OCI-M1 (cell line): ENCODE measurements at places on chromosomes 7 and 10.

- no peak for DNase-seq
Measured at GRCh38 chr10:105138358-105138757, 497.3 kb downstream of the SORCS3 start.

DNA sequence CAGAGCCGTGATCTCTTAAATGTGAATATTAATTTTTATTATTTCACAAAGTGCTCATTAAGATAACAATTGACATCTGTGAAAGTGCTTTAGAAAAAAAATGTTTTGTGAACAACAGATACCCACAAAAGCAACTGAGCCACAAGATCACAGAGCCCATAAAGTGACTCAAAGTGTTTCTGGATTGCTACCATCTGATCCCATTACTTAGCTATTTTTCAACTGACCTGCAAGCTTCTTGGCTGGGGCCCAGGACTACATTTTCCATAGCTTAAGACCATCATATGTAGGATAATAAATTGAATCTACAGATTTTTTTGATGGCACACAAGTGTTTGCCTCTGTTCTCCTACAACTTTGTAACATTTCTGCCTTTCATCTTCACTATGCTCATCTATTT lies 674.4 kb downstream of the PHTF2 start:
- DNase-seq: no peak

GRCh38 chr10:61232780-61233179 lies 220.4 kb downstream of the TMEM26 start:
- no peak for DNase-seq

DNA sequence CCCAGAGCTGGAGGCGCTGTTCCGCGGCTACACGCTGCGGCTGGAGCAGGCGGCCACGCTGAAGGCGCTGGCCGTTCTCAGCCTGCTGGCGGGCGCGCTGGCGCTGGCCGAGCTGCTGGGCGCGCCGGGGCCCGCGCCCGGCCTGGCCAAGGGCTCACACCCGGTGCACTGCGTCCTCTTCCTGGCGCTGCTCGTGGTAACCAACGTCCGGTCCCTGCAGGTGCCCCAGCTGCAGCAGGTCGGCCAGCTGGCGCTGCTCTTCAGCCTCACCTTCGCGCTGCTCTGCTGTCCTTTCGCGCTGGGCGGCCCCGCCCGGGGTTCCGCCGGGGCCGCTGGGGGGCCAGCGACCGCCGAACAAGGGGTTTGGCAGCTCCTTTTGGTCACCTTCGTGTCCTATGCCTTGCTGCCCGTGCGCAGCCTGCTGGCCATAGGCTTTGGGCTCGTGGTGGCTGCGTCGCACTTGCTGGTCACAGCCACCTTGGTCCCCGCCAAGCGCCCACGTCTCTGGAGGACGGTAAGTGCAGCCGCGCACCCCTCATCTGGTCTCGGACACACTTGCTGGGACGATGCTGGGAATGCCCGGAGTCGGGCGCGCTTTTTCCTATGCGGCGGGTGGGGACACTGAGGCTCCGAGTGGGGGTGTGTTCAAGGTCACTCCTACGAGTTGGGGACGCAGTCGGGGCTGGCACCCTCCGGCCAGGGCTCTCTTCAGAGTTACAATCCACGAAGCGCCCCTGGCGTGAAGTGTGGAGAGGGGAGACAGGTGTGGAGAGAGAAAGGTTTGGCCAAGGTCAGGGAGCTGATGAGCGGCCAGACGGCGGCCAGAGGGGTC lies 717 bp downstream of the ADCY1 start:
- peak; percentile 21 for DNase-seq

- no peak for DNase-seq
Measured at GRCh38 chr7:684416-684815, 42.1 kb upstream of the DNAAF5 start.

GRCh38 chr7:101608772-101609713 lies 20.1 kb downstream of the MYL10 start:
- DNase-seq: no peak

DNA sequence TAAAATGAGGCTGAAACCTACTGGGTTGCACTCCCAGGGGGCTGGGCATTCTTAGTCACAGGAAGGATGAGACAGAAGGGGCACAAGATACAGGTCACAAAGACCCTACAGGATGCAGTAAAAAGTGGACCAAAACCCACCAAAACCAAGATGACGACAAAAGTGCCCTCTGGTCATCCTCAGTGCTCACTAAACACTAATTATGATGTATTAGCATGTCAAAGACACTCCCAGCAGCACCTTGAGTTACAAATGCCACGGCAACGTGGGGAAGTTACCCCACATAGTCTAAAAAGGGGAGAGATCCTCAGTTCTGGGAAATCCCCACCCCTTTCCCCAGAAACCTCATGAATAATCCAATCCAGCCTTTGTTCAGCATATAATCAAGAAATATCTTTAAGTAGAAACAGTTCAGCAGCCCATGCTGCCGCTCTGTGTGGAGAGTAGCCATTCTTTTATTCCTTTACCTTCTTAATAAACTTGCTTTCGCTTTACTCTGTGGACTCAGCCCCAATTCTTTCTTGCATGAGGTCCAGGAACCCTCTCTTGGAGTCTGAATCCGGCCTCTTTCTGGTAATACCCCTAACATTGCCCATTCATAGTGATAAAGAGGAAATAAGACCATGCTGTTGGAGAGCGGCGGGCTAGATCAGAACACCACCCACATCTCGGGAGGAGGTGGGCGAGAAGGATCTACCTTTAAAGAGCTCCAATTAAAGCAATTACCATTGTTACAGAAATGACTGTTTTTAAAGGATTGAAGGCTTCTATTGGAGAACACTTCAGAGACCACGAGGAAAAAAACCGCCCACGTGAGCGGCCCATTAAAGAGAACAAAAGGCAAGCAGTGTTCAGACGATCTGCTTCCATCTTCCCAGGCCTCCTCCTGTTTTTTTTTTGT lies 170.9 kb downstream of the USP6NL start:
- peak; percentile 49 for DNase-seq

DNA sequence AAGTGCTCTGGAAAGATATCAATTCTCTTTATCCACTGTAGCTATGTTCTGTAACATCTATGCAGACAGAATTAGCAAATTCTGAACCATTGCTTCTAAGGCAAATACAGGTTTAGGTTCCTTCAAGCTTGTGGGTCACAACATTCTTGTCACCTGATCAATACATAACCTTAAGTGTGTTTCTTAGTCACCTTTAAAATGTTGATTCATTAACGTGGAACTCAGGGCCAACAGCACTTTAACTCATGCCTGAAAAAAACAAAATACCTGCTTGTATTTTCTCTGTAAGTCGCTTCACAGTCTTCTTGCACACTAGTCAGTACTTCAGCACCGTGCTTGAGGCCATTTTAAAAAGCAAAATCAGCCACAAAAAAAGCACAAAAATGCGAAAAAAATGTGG lies 35.2 kb upstream of the TRIL start:
- DNase-seq: no peak

DNA sequence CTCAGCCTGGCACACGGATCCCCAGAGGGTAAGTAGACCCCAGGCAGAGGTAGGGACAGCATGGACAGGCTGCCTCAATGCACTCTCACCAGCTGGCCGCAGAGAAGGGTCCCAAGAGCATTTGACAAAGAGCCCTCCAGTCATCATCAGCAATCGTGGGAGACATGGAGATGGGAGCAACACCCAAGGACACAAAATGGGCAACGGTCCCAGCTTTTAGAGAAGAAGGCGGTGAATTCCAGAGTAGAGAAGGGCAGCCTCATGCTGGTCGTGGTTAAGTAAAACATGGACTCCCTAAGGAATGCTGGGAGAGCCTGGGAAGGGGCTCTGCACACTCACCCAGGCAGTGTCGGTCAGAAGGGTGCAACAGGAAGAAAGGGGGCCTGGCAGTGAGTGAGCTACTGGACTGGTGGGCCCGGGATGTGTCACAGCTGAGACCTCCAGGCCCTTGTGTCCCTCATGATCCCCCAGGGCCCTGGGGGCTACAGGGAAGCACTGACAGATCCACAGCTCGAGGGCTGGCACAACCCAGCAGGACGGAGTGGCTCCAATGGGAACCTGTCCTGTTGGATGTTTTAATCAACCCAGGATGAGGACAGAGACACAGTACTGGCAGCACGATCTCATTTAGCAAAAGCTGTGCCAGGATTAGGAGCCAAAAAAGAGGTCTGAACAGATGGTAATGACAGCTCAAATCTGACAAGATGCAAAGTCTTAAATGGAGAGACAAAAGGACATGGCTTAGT lies 147.1 kb downstream of the NEURL1 start:
- no peak for DNase-seq

GRCh38 chr10:52566471-52567246 lies 205.9 kb downstream of the MBL2 start:
- DNase-seq: peak; percentile 71

DNA sequence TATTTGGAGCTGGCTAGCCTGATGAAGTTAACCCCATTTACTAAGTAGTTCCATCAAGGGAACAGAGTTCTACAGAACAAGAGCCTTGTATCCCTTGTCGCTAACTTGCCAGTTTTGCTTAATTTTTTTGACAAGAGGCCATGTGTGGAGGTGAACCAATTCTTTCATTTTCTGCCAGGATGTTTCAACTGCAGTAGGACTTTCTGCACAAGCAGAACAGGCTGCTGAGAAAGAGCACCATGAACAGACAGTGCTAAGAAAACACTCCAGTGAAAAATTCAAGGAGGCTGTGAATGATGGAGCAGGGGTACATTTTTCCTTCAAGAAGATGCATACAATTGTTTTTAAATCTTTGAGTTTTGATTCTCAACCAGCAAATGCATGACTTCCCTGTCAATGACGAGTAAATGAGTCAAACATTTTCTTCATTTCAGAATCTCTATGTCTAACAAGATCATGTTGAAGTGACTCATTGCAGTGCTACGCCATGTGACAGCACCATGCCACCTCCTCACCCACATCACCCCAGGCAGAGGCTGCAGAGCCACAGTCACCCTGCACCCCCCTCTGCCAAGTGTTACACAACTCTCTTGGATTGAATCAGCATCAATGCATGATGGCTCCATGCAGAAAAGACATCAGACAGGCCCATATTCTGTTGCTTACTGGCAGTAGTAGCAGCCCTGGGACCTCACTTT lies 193.1 kb downstream of the COBL start:
- no peak for DNase-seq

- no peak for DNase-seq
Measured at GRCh38 chr10:114393482-114393881, 10.8 kb downstream of the AFAP1L2 start.

DNA sequence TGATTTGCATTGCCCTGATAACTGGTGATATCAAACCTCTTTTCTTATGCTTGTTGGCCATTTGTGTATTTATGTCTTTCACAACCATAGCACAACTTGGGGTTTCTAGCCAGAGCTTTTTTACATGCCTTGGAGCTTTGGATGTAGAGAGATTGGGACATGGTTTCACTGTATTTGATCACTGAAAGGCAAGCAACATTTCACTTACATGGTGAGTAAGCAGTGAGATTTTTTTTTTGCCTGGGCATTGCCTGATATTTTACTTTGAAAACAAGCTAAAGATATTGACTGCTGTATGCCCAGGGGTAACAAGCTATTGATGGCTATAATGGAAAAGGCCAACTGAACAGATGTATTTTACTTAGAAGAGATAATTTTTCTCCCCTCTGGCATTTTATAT lies 259.0 kb downstream of the PHTF2 start:
- DNase-seq: no peak

DNA sequence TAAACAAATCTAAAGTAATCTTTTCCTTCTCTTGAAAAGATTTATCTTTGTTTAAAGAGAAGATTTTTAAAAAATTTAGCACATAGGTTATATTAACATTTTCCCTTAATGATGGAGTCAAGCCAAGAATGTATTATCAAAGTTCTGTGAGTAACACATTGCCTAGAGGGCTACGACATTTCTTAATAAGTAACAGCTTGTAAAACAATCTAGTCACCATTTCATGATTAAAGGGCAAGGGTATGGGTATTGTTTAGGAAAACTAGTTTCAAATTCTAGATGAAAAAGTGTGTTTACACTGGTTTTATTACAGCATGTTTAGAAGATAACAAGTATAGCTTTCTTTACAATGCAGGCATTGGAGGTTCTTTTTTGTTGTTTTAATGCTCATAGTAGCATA lies 28.6 kb upstream of the LAMB4 start:
- no peak for DNase-seq

DNA sequence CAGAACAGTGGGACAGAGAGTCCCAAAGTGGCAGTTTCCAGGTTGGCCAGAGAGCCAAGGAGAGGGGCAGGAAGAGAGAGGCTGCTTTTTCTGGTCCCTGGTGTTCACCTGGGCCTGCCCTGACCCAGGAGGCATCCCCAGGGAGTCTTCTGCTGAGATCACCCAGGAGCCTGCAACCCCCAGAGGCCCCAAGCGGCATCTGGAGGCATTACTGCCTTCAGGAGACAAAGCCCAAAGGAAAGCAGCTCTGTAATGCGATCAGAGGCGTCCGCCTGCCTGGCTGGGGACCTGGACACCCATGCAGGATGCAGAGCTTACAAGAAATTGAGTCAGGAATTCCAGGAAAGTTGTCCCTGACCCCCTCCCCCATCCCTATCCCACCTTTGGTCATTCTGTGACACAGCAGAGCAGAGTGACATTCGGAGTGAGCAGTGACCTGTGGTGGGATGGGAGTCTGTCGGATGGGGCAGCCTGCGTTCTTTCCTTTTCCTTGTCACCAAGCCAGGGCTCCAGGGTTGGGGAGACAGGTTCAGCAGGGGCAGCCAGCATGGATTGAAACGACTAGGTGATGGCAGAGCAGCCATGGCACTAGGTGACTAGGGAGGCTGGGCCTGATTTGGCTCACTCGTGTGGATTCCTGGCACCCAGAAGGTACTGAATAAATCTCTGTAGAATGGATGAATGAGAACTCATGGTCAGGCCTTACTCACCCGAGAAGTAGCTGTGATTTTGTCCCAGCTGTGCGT lies 10.4 kb downstream of the UNC5B start:
- DNase-seq: no peak

- peak; percentile 61 for DNase-seq
Measured at GRCh38 chr10:120131183-120131582, 238.7 kb downstream of the SEC23IP start.

DNA sequence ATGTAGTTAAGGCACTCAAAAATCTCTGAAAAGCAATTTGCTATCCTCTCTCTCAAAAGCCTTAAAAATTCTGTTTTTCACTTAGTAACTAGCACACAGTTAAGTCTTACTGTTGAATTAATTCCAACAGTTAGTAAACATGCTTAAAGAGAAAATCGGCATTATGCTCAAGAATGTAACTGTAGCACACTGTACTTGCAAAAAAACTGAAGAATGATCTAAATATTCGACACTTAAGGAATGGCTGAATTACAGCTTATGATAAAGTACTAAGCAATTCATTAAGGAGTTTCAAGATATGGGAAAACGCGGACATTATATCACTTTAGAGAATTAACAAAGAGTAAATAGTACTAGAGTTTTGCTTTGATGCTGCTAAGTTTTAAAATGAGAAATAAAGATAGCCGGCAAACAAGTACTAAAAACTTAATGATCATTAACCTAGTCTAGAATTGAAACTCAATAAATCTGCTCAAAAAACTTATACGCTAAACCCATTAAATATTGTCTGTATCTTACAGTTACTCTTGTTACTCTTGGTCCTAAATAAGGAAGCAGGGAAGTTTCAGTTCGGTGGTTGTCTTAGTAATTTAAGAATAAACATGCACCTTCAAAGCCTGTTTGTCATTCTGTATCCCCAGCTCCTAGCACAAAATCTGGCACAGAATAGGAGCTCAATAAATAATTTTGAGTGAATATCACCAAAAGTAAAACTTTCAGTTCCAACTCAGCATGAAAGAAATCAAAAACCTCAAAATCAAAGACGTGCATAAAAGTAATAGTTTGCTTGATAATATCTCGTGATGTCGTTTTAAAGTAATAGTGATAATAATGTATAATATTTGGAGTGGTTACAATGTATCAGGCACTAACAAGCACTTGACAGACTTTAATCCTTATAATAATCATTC lies 1.2 kb downstream of the TRDMT1 start:
- DNase-seq: peak; percentile 49

- no peak for DNase-seq
Measured at GRCh38 chr10:93993782-93994437, at the start of gene PLCE1. Gene PLCE1 (plus strand): TSS chr10:93993931. CDS start chr10:94031047, 37,116 bp downstream.

GRCh38 chr10:98170249-98171117 lies 36.0 kb downstream of the R3HCC1L start:
- peak; percentile 87 for DNase-seq
